CD8-positive, alpha-beta T cell (primary cell): ENCODE measurements at places on chromosomes 12 and 14.

DNA sequence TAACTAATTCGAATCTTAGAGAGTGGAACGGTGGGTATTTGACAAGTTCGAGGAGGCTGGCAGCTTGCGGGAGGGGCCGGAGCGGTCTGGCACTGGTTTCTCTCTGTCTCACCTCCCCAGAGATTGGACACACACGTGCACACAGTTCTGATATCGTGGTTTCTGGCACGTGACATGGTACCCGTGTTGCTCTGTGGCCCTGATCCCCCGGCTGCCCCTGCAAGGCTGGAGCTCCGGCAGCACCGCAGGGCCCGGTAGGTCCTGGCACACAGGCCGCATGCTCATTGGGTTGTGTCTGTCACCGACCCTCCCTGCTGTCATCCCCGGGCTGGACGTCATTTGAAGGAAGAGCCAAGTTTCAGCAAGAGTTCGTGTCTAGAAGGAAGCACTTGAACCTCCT lies 82.7 kb downstream of the PPP2R5C start:
- no peak for DNase-seq

DNA sequence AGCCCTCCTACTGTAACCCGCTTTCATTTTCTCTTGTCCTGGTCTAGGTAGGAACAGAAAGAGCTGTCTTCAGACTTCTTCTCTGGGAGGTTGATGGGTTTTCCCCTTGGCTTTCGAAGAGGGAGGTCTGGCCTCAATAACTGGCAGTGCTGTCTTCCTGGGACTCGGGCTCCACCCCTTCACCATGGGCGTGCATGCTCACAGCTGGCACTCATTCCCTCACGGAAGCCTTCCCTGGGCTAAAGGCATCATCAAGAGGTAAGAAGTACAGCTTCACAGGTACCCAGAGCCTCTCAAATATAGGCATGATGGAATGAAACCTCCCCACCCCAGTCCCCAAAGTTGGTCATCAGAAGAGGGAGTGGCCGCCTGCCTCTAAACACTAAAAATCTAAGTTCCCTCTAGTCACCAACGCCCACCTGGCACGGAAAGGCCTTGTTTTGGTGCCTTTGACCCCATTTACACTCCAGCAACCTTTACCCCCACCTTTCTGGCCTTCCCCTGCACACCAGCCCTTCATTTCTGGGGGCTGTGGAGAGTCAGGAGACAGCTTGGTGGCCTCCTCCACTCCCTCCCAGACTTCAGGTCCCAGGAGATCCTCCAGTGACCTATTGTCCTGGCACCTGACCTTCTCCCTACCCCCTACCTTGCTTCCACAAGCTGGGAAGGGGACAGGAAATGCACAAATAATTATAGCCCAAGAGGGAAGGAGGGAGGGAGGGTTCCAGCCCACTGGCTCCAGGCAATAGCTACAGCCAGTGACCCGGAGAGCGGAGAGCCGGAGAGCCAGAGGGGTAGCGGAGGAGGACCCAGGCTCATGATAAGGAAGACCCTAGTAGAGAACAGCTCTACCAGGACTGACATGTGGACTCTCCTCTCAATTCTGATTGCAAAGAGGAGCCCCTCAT lies 2.8 kb downstream of the RAPGEF3 start:
- DNase-seq: no peak

DNA sequence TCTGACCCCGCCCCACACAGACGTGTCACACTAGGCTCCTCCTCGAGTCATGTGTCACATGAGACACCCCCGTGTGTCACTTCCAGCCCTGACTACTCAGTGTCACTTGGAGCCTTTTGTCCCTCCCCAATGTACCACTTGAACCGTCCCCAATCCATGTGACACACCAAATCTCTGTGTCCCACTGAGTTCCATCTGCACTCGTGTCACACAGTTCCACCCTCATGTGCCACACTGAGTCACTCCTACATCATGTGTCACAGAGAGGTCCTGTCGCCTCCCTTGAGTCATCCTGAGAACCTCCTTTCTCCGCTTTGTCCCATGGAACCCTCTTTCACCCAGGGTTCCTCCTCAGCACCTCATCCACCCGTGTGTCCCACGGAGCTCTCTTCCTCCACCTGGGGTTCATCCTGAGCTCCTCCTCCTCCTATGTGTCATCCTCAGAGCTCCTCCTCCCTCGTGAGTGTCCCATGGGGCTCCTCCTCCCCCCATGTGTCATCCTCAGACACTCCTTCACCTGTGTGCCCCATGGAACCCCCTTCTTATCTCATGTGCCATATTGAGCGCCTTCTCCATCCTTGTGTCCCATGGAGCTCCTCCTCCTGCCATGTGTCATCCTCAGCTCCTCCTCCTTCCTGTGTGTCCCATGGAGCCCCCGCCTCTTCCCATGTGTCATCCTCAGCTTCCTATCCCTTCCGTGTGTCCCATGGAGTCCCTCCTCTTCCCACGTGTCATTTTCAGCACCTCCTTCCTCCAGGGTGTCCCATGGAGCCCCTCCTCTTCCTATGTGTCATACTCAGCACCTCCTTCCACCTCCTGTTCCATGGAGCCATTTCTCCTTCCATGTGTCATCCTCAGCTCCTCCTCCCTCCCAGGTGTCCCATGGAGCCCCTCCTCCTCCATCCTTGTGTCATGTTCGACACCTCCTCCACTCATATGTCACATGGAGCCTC lies 32.0 kb downstream of the RTL1 start:
- no peak for DNase-seq

DNA sequence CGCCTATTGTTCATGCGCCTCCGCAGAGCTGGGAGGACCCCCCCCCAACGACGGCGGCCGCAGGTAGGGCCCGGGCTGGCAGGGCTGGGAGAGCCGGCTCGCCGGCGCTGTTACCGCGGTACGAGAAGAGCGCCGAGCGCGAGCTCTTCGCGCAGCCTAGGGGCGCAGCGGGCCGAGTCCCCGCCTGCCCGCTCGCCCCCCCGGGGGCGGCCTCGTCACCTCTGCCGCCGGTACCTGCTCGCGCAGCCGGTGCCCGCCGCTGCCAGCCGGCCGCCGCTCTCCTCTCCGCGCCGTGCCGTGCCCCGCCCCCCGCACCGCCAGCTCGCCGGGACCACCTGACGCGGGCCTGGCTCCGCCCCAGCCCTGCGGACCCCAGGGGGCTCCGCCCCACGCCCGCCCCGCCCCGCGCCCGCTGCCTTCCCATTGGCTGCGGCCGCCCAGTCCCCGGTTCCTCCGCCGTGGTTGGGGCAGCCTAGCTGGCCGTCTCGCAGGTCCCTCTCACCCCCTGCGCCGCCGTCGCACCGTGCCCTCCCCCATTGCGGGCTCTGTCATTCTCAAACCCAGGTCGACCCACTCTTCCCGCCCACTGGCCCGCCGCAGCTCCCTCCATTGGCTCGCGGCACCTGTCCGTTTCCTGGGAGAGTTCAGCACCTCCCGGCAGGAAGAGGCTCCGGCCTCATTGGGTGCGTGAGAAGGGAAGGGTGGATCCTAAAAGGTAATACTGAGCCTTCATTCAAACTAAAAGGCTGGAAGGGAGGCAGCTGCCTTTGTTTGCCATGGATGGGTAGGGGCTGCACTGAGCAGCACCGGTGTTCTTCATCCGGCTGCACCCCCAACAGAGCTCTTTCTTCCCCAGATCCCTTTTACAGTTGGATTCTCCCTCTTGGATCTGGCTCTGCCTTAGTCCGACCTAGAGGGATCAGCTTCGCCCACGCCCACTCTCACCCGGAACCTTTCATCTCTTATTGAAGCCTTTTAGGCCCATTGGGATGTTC lies at the start of gene MAP3K9:
MAP3K9 (minus strand) TSS at position 289 of the 995 bp plus-strand sequence. CDS start 342 bp downstream, outside the sequence.
- DNase-seq: peak; percentile 85

- DNase-seq: no peak
Observed at GRCh38 chr12:31342286-31342685, 16.3 kb upstream of the SINHCAF start.

GRCh38 chr14:93017301-93017797 lies 94.4 kb downstream of the CHGA start:
- no peak for DNase-seq

GRCh38 chr14:56205881-56206280 lies 87.7 kb downstream of the PELI2 start:
- DNase-seq: no peak

DNA sequence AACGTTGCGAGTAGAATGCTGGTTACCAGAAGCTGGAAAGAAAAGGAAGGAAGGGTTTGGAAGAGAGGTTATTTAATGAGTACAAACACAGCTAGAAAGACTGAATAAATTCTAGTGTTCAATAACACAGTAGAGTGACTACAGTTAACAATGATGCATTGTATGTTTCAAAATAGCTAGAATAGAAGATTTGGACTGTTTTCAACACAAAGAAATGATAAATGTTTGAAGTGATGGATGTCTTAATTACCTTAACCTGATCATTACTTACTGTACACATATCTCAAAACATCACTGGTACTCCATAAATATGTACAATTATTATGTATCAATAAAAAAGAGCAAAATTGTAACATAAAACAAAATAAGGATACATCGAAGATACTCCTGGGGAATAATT lies 1221.8 kb upstream of the SEL1L start:
- no peak for DNase-seq

DNA sequence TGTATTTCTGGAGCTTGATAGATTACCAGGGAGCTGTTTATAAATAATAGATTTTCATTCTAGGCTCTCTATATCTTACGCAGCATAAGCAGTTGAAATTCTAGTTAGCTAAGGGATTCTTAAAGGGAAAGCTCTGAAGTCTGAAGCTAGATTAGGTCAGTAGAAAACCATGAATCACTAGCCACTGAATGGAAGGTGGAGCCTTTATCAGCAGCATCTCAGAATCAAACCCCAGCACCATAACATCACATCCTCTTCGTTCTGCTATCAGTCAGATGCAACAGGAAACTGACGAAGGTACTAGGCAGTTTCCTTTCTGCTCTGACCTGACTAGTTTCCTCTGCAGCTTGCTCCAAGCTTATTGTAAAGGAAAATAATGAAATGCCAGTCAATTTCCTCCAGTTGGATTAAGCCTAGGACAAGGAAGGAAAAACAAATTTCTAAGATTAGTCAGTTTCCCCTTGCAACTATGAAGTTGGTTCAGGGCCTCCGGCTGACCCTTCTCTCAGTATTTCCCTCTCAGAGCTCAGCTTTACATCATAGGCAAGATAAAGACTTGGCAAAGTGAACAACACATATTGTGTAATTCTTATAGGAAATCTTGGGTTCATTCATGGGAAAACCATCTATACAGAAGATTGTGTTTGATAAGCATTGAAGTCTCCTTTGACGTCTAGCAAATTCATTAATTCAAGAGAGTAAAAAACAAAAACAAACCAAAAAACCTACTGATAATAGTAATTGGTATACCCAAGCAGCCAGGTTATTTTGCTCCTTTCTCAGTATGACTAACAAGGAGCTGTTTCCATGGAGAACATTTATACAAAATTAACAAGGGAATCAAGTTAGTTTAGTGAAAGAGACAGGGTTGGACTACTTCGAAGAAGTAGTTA lies 43.4 kb upstream of the CFAP54 start:
- DNase-seq: peak; percentile 54

DNA sequence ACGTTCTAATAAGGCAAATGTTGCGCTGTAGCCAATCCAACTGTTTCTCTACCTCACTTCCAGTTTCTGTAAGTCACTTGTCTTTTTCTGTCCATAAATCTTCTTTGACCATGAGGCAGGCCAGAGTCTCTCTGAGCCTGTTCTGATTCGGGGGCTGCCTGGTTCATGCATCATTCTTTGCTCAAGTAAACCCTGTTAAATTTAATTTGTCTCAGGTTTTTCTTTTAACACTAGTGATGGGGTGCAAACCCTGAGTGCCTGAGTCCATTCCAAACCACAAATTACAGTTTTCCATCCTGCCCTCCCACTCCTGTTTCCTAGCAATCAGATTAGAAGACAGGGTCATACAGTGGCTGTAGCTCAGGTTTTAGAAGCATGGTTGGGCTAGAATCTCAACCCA lies 41.9 kb downstream of the VWF start:
- DNase-seq: no peak

DNA sequence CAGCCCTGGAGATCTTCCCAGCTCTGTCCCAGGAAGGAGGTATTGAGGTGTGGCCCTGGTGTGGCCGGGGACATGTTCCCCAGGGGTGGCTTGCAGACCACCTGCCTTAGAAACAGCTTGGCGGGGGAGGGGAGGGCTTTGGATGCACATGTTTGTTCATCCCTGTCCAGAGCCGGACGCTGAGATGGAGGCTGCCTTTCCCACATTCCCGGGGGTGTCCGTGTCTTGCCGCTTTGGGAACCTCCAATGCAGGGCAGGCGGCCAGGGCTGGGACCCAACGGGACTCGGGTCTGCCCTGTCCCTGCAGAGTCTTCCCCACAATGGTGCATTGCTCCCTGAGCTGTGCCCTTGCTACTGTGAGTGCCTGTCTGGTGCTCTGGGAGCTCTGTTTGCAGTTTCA lies 319.5 kb upstream of the SFSWAP start:
- no peak for DNase-seq

- DNase-seq: no peak
Observed at GRCh38 chr14:63614679-63615363, 26.9 kb downstream of the WDR89 start.

DNA sequence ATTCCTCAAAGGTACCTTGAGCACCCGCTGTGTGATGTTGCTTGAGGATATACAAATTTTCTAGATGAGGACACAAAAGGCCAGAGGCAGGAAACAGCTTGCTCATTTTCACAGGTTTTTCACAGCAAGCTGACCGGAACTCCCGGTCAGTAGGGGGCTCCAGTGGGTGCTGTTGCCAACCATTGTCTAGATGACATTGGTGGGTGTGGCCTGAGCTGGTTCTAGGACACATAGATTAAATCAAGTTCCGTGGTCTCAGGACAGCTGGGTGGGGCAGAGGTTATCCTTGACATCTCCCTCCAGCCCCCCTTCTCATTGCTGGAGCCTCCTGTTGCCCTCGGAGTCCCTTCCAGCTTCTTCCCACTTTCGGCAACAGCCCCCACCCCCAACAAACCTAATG lies 153.6 kb upstream of the FKBP4 start:
- no peak for DNase-seq

GRCh38 chr14:100905166-100905565 lies 1.6 kb upstream of the RTL1 start:
- no peak for DNase-seq

DNA sequence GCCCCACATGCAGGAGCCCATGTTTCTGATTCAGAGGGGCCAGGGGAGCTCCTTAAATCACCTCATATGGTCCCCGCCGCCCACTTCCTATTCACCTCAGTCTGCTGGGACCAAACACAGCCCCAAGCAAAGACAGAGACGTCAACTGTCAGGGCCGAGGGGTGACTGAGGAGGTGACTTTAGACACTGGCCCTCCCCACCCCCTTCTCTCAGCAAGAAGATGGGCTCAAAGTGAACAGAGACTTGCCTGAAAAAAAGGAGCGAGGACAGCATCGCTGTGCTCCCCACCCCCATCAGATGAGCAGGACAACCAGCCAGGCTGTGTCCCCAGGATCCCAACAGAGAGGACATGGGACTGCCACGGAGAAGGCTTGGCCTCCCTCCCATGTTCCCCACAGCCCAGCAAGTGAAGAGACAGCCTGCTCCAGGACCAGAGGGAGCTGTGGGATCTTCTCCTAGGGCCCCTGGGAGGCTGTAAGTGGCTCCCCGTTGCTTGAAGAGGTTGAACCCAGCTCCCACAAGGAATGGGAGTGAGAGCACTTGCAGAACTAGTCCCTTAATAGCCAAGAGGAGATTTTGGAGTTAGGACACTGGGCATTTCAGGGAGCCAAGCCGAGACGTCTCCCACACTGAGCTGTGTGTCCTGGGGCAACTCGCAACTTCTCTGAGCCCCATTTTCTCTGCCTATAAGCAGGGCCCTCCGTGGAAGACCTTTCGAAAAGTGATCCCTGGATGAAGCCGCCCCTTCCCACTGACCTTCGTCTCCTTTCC lies 1.3 kb upstream of the KRT79 start:
- peak; percentile 5 for DNase-seq

- no peak for DNase-seq
Observed at GRCh38 chr14:63677891-63678379, 36.3 kb upstream of the WDR89 start.
